Glutamatergic neuron (in vitro differentiated cells): ENCODE measurements at places on chromosomes 1 and 21. TPM values are rescaled to one million over a fixed set of nuclear protein-coding genes. Genes with fewer than 3 reads are reported as not detected.

Gene FAAH
- 1.7 TPM for total RNA-seq

Gene RNF223
- total RNA-seq, result not detected

Gene ARTN
- not detected for total RNA-seq

Gene TCHHL1
- not detected for total RNA-seq

Gene NRIP1
- 51.5 TPM for total RNA-seq

Gene RIMKLA
- 4.1 TPM for total RNA-seq

Gene SH3BGR
- 1.5 TPM for total RNA-seq

Gene PRPF38A
- total RNA-seq, result 41.6 TPM

Gene PTPRF
- total RNA-seq, result 171 TPM

Gene DMRTA2
- total RNA-seq, result 0.42 TPM

Gene TRIM67
- 3.9 TPM for total RNA-seq

Gene CAMK2N1
- total RNA-seq, result 120 TPM

Gene PDZK1
- total RNA-seq, result 1.7 TPM

Gene INKA2
- total RNA-seq, result 112 TPM

Gene S100A3
- not detected for total RNA-seq

Gene PGLYRP3
- not detected for total RNA-seq

Gene TRPM2
- total RNA-seq, result not detected

Gene FCRLA
- 0.39 TPM for total RNA-seq

Gene TMEM82
- total RNA-seq, result not detected

Gene HTR6
- total RNA-seq, result not detected

Gene TEDDM1
- total RNA-seq, result not detected

Gene BATF3
- total RNA-seq, result 0.56 TPM

Gene LCE1B
- not detected for total RNA-seq

Gene FAM72C
- total RNA-seq, result 0.22 TPM

Gene MPZ
- 16.4 TPM for total RNA-seq

Gene ASCL5
- total RNA-seq, result not detected

Gene KIF2C
- total RNA-seq, result 8.6 TPM

Gene UBE2U
- total RNA-seq, result not detected

Gene HLX
- total RNA-seq, result 0.56 TPM

Gene TCP10L
- total RNA-seq, result 31.0 TPM

Gene SHISA4
- 2.9 TPM for total RNA-seq

Gene CLCA1
- not detected for total RNA-seq

Gene ADAM15
- 7.6 TPM for total RNA-seq

Gene ETV3L
- total RNA-seq, result not detected

Gene PKP1
- total RNA-seq, result not detected

Gene OPRD1
- 1.2 TPM for total RNA-seq

Gene HAPLN2
- 0.71 TPM for total RNA-seq
